Suppressor macrophage treated with lipopolysaccharide for 4 hours (primary cell): ENCODE measurements at places on chromosomes 3 and 15.

GRCh38 chr3:25027650-25028049, 400.4 kb upstream of the RARB start:
- DNase-seq: no peak

- DNase-seq: no peak
Observed at GRCh38 chr3:52786330-52787215, 8.0 kb upstream of the ITIH3 start.

- DNase-seq: no peak
Observed at GRCh38 chr3:14133876-14134275, 9.0 kb downstream of the TMEM43 start.

DNA sequence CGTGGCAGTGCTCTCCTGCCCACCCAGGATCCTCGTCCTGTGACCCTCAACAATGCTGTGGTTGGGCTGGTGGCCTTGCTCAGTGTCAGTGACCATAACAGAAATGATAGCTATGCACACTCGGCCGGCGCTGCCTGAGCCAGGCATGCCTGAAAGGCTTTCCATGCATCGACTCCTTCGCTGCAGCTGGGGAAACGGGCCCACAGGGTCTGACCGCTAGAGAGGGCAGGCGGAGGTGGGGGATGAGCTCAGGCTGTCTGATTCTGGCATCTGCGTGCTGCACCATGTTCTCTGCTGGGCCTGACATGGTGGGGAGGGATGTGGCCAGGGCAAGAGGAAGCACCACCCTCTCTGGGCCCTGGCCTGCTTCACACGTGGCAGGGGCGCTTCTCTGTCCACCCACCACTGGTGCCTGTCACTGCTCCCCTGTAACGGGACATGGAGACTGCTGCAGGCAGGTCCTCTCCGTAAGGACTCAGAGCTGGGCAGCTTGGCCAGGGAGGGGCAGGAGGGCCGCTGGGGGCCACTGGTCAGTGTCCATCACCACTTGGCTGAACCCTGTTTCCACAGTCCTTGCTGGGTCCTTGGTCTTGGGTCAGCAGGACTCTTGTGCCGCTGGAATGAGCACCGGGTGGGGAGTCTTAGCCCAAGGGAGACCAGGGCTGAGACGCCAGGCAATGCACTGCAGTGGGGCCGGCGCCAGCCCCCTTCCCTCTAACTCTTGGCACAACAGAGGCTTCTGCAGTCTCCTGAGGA, 64.1 kb upstream of the RPL32 start:
- DNase-seq: no peak

DNA sequence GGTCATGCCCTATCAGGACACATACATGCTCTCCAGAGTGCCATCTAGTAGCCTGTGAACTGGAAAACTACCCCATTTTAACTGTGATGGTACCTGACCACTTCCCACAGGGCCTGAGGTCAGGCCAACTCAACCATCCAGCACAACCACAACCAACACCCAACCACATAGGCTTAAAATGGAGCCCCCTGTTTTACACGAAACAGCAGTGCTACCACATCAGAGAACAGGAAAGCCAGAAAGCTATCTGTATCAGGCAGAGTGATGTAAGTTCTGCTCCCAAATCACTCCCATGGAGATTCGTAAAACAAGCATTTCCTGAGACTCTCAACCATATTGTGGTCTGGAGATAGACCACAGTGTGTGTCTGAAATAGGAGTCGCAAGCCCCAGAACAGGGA, 1017.3 kb upstream of the EPHA6 start:
- no peak for DNase-seq

GRCh38 chr15:51267703-51268083, 70.7 kb downstream of the CYP19A1 start:
- DNase-seq: no peak

DNA sequence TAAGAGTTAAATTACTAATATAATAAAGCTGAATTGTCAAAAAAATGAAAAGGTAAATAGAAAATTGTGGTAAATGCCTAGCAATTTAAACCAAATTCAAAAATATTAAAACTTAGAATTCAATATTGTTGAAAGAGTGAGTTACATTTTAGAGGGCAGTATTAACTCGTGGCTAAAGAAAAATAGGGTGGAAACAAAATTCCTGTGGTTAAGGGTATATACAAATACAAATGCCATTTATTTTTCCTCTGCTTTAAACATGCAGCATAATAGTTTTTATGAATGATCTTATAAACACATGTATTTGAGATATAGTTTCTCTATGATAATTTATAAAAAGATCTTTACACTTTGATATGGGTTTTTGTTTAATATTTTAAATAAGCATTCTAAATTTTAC, 79.0 kb downstream of the NEDD4 start:
- DNase-seq: no peak

DNA sequence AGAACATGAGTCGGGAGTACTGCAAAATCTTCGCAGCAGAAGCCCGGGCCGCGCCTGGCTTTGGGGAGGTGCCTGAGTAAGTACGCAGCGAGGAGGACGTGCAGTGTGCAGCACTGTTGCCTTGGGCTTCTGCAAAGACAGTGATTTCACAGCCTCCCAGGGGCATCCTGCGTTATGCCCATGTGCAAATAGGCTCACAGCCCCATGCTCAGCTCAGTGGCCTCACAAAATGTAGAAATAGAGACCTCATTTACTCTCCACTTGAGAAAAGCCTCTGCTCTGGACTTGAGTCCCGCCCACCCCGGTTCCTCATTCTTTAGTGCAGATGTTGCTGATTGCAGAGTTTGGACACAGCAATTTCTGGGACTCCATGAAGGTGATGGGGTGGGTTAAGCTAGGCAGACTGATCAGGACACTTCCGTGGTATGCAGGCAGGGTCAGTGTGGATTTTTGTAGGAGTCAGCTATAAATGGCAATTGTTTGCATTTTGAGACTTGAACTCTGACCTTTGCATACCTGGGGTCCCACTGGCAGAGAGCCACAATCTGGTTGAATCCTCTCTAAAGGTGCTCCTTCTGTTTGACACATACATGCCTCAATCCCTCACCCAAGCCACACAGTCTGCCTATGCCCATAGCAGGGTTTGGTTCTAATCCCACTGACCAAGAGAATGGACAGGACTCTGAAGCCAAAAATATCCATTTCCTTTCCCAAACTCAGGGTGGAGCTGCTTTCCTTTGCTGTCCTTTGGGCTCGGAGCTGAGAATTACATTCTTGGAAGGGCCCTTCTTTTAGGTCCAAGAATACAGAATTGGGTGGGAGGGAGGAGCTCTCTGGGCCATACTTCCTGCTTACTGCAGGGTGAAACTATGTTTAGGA, 20.7 kb upstream of the SLC28A1 start:
- peak; percentile 38 for DNase-seq

DNA sequence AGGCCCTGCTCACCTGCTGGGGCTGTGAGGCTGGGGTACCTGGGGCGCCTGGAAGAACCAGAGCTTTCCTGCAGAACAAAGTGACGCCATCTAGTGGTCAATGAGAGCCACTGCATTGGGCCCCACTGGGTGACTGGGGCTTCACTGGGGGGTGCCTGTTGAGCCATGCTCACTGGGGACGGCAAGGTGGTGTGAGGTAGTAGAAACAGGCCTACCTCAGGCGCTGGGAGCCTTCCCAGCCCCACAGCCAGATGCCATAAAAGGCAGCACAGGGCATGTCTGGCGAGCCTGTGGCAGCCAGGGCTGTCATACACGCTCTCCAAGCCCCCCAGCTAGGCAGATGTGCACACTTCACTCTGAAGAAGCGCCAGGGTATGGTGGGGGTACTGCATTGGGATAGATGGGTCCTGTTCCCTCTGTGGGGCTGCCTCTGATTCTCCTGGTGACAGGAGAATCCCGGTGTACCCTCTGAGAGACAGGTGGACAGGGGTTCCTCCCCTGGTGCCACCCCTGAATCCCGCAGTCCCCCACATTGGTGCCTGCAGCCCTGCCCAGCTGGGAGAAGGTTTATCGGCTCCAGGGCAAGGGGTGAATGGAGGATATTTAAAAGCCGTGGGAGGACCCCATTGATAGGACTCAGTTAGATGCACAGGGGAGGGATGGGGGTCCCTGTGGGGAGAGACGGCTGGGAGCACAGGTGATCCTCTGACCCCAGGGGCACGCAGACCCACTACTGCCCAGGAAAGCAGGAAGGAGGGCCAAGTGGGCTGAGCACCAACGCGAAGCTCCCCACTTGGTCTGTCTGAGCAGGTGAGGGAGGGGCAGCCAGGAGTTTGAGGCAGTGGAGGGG, 178.8 kb downstream of the NSMCE3 start:
- peak; percentile 43 for DNase-seq

GRCh38 chr3:69241769-69242168, 119.4 kb upstream of the LMOD3 start:
- no peak for DNase-seq

- DNase-seq: no peak
Observed at GRCh38 chr3:26353097-26353496, 269.5 kb upstream of the LRRC3B start.

DNA sequence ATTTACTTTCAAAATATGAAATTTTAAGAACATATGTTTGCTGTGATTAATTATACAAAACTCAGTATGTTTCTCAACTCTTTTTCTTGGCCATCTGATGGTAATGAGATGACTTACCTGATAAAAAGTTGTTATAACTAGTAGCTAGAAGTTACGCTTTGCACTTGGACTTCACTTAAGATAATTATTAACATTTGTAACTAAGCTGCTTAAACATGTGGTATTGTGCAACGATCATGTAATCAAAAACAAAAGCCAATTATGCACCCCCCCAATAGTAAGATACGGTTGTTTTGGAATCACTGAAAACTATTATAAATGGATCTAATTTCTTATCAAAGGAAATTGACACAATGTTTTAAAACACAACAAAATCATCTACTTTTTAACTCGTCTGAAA, 342.9 kb downstream of the CNTN3 start:
- no peak for DNase-seq

- DNase-seq: no peak
Observed at GRCh38 chr3:53650928-53651661, 156.7 kb downstream of the CACNA1D start.

DNA sequence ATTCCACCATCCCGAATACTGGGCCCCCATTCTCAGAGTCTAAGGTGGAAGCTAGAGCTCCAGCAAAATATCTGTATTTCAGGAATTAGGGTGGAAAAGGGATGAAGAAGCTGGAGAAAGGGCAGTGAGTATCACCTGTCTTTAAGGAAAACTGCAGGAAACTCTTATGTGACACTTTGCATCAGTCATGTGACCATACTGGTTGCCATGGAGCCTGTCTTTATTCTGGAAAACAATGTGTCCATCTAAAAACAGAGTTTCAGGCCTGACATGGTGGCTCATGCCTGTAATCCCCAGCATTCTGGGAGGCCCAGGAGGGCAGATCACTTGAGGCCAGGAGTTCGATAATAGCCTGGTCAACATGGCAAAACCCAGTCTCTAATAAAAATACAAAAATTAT, 52.9 kb upstream of the FSIP1 start:
- no peak for DNase-seq

GRCh38 chr3:127712881-127713771, 40.4 kb downstream of the ABTB1 start:
- DNase-seq: no peak

DNA sequence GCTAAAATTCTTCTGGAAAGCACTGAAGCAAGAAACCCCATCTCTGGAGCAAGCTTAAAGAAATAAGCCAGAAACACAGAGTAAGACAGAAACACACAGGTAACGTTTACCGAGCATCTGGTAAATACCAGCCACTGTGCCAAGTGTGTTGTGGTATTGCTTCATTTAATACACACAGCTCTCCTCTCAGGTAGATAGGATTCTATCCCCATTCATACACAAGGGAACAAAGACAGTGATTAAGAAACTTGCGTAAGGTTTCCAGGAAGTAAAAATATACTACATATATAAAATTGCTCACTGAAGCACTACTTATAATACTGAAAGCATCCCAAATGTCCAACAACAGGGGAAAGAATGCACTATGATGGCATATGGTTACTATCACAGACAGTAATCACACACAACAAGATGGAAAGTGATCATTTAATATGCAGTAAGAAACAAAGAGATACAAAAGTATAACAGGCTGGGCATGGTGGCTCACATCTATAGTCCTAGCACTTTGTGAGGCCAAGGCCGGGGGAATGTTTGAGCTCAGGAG, 27.5 kb downstream of the TAMM41 start:
- no peak for DNase-seq

- DNase-seq: no peak
Observed at GRCh38 chr3:39757307-39757706, 52.1 kb upstream of the MYRIP start.

DNA sequence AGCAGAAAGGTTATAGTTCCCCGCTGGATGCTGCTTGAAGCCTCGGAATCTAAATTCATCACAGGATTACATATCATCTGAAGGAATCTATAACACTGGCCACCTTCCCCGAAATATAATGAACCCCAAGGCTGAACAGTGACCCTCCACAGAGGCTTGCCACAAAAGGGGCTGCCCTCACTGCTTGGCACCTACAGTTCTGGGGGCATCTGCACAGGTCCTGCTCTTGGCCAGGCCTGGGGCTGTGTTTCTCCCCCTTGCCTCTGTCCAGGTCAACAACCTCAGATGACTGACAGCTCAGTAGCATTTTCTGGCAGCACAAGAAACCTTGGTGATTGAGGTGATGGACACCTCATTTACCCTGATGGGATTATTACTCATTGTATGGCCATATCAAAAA, 1.5 kb upstream of the ADAMTS17 start:
- DNase-seq: no peak

GRCh38 chr3:2148561-2149340, 50.1 kb downstream of the CNTN4 start:
- no peak for DNase-seq

DNA sequence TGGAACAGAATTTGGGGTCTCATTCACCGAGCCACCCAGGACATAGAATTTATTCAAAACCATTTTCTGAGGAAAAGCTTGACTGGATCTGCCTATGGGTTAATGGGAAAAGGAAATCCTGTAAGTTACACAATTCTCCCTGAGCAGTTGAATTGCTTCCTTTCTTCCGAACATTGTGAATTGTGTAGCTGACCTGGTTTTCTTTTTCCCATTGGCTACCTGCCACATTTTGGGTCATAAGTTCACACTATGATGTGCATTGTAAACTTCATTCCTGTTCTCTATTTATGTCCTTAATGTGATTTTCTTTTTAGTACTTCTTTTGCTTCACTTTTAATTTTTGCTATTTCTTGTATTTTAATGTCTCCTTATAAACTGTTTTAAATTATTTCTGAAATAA, 386.0 kb upstream of the LRRC3B start:
- no peak for DNase-seq

GRCh38 chr3:160448845-160449635, 546 bp downstream of the TRIM59 start:
- peak; percentile 39 for DNase-seq
